ENCODE measurements at places on chromosomes 2 and 18. TPM values are rescaled to one million over a fixed set of nuclear protein-coding genes. Genes with fewer than 3 reads are reported as not detected.

- no peak for DNase-seq
These were observed 105.0 kb upstream of the CDC42EP3 start for GRCh38 chr2:37776487-37776886.

GRCh38 chr18:12737243-12737902 lies 34.5 kb downstream of the PSMG2 start:
- no peak for DNase-seq

DNA sequence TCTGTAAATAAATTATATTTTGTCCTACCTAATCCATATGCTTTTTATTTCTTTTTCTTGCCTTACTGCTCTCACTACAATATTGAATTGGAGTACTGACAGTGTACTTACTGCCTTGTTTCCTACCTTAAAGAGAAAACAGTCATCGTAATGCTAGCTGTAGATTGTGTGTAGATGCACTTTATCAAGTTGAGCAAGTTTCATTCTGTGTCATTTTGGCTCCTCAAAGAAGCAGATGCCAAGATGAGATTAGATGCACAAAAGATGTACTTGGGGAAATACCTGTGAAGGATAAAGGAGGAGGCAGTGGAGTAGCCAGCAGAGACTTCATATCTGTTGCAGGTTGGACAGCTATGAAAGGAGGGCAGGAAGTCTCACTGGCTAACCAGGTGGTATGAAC lies 145.5 kb downstream of the FTCDNL1 start:
- no peak for DNase-seq

DNA sequence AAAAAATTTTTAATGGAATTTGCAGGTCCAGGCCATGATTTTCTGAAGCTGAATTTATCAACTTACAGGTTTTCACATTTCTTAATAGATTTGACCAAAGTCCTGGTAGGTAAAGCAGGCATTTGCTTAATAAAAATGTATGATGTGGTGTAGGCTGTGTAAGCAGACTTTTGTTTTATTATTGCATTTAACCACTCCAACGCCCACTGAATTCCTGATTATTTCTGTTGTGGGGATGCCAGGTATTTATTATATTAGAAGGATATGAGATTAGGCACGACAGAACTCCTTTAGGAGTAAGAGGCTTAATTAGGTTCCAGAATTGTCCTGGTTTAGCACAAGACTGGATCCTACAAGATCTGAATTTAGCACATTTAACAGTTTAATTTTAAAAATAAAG lies 111.1 kb downstream of the ADCYAP1 start:
- DNase-seq: no peak

- DNase-seq: no peak
These were observed 112.9 kb downstream of the AFF3 start for GRCh38 chr2:100029460-100029859.

DNA sequence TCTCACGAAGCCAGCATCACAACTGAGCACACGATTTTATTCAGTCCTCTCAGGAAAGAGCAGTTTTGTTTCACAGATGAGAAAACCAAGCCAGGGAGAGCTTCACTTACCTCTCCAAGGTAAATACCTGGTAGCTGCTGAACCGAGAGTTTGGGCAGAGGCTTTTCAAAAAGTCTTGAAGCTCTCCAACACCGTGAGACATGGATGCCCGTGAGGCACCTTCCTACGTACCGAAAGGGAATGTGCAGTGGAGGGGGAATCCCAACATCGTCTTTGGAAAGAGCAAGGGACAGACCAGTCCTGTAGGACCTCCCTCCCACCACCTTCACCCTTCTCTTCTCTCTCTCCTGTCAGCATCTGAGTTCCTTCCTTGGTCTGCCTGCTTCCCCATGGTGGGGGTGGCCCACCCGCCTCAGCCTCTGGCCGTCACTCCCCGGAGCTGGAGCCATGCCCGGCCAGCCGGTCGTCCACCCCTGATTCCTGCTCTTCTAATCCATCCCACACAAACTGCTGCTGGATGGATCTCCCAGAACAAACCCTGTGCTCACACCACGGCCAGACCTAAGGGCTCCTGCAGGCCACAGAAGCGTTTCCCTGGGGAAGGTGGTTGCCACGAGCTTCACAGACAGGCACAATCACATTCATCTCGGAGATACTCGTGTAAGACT lies 97.3 kb upstream of the SNTG2 start:
- DNase-seq: no peak

DNA sequence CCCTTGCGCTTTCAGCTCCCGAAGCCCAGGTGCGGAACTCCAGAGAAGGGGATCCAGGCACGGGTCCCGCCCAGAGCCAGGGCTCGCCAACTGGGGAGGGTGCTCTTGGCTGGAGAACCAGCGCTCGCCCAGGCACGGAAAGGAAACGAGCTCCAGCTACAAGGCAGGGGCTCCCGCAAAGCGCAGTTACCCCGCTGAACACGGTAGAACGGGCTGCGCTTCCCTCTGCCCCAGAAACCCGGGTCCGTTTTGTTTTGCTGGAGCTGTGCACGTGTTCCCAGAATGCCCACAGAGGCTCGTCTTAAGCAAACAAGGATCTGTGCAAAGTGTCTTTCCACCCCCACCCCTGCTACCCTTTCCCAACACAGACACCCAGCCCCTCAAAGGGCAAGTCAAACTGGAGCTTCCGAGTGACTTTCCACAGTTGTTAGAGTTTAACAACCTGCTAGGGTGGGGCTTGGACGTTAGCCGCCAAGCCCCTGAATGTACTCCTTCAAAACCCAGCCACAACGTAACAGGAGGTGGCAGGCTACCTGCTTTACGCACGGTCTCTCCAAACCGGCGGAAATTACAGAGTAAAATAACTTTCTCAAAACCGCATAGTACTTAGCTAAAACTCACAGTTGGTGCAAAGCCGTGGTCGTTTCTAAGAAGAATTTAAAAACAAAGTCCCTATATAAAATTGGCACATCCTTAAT lies 775 bp downstream of the RNF125 start:
- peak; percentile 56 for DNase-seq

GRCh38 chr2:219798430-219798829 lies 171.0 kb downstream of the SLC4A3 start:
- no peak for DNase-seq

MC4R gene
- not detected for total RNA-seq

CCDC74A gene
- 4.3 TPM for total RNA-seq

Data from body of pancreas (tissue), 4 donors.